Astrocyte of the hippocampus (primary cell): ENCODE measurements at places on chromosomes 4 and X.
A peak's percentile ranks its signal among the peaks of the same experiment; 100 is the strongest.

DNA sequence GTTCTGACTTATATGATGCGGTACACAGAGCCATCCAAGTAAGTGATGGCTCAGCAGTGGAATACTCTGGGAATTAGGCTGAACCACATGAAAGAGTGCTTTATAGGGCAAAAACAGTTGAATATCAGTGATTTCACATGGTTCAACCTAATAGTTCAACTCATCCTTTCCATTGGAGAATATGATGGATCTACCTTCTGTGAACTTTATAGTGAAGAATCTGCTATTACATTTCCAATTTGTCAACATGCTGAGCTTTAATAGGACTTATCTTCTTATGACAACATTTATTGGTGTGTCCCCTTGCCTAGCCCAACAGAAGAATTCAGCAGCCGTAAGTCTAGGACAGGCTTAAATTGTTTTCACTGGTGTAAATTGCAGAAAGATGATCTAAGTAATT lies 15.4 kb upstream of the AFP start:
- no peak for DNase-seq

GRCh38 chrX:47098338-47099094 lies 20.3 kb downstream of the RGN start:
- DNase-seq: no peak

- DNase-seq: peak; percentile 72
These were observed 5.9 kb upstream of the SEPTIN6 start for GRCh38 chrX:119698845-119699244.

- no peak for DNase-seq
These were observed 122.9 kb downstream of the AFAP1 start for GRCh38 chr4:7816771-7817170.

DNA sequence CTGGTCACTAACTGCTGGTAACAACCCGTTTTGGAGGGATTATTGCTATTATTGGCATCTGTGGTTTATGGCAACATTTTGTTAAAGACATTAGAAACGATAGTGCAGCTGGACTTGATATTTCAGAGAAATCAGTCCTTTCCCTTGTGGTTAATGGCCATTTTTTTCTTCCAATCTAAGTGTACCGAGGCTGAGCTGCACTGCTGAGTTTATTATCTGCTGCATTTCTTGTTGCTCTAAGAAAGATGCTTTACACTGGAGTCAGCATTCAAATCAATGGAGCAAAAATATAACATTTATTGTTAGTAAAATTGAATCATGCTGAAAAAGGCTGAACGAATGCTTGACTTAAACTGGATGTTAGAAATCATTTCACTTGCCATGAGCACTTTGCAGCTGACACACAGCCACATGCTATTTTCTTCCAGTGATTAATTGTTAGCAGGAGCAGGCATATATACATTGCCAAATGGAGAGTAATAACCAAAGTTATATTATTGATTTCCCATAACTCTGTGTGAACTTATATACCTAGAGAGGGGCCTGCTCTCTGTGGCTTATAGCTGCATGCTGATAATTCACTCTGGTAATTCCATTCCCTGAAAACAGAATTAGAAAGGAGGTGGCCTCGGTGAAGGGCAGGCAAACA lies 66.5 kb upstream of the TTC29 start:
- no peak for DNase-seq

DNA sequence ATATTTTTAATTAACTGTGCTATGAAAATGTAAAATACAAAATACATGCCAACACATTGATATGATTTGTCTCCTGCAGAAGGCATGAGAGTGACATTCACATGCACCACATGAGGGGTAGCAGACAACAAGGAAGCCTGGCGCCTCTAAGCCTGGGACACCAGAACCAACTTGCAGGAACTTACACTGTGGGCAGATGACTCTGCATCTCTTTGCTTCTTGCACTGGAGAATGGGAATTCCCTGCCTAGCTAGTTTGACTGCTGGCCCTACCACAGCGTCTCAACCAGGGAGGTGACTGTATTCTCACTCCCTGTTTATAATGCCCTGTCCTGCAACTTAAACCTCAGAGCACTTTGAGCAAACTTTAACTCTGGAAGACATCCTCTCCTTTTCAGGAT lies 40.5 kb downstream of the PAGE2 start:
- DNase-seq: no peak

- no peak for DNase-seq
These were observed 45.9 kb upstream of the NEIL3 start for GRCh38 chr4:177263818-177264217.

DNA sequence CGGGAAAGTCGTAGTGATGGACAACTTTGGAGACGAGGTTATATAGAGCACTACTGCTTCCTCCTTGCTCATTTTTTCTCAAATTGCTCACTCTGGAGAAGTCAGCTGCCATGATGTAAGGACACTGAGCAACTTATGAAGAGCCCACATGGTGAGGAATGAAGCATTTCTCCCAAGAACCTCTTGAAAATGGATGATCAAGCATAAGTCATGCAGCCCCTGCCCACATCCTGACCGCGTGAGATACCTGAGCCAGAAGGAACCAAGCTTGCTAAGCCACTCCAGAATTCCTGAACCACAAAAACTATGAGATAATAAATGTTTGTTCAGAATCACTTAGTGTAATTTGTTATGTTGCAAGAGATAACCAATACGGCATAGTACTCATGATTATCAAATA lies 42.8 kb downstream of the PDE5A start:
- DNase-seq: peak; percentile 42

GRCh38 chrX:51332188-51332942 lies at the start of gene NUDT10:
TSS of gene NUDT10 (plus strand) at chrX:51332822. CDS start at chrX:51332966, 144 bp downstream.
- peak; percentile 70 for DNase-seq

GRCh38 chrX:127708155-127708554 lies 344.0 kb downstream of the ACTRT1 start:
- DNase-seq: no peak

GRCh38 chrX:129779747-129780146 lies at the start of gene SASH3:
TSS of gene SASH3 (plus strand) at chrX:129779949. CDS start at chrX:129780098, 149 bp downstream.
- no peak for DNase-seq

DNA sequence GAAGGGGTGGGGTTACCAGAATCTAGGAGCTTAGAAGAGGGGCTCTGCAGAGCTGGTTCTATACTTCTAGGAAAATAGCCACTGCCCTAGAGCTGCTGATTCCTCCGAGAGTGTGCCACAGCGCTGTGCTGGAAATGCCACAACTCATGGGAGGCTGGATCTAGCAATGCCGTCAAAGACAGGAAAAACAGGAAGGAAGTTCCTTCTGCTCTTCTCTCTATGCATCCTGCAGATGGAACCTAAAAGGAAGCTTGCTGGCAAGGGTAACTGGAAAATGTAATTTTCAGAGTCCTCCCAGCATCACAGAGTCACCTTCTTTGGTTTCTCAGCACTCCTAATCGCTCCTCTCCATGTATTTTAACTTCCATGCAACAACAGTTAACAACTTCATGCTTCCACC lies 121.2 kb upstream of the TLL1 start:
- DNase-seq: no peak

- no peak for DNase-seq
These were observed 2.1 kb upstream of the PCDH7 start for GRCh38 chr4:30718021-30718542.

GRCh38 chr4:172978848-172979247 lies 189.8 kb upstream of the GALNT7 start:
- DNase-seq: no peak

DNA sequence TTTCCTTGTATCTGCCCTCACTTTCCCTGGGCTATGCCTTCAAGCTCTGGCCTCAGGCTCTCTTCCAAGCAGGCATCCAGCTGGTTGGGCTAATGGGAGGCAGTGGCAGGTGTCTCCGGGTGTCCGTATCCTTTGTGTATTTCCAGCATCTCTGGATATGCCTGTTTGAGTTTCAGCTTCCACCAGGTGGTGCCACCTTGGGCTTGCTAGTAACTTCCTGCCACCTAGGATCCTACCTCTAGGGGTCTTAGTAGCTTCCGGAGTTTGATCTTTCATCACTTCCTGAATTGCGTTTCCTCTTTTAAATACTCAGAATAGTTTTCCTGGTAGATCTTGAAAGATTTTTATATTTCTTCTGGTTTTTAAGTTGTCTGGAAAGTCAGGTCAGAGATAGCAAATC lies 23.2 kb upstream of the ANOS1 start:
- no peak for DNase-seq

- peak; percentile 90 for DNase-seq
These were observed 84.0 kb downstream of the WWC2 start for GRCh38 chr4:183182873-183183725.

DNA sequence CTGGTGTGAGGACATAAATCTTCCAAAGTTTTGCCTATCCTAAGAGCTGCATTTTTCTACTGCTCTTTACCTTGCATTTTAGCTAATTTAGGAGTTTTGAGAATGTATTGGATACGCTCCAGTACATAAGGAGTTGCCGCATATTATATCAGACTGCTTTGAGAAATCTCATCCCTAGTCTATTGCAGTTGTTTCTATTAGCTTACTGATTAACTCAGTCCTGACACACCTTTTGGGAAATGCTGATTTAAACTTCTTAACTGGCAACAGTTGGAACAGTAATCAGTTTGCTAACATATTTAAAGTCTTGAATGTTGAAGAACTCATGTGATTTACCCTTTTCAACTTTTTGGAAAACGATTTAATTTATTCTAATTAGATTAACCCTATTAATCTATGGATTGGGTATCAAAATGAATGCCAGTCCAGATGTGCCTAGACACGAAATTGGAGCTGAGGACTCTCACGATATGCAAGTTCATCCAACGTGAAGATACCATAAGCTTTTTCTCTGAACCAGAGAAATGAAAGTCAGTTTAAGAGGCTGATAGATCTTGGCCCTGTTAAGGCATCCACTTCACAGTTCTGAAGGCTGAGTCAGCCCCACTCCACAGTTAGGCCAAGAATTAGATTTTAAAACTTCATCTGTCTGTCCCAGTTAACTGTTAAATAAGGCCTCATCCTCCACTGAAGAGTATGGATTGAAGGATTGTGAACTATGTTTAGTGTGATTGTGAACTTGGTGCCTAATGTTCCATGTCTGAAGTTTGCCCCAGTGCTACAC lies 90.0 kb downstream of the MAOA start:
- peak; percentile 16 for DNase-seq

- no peak for DNase-seq
These were observed 127.6 kb upstream of the GATB start for GRCh38 chr4:151888367-151888866.

DNA sequence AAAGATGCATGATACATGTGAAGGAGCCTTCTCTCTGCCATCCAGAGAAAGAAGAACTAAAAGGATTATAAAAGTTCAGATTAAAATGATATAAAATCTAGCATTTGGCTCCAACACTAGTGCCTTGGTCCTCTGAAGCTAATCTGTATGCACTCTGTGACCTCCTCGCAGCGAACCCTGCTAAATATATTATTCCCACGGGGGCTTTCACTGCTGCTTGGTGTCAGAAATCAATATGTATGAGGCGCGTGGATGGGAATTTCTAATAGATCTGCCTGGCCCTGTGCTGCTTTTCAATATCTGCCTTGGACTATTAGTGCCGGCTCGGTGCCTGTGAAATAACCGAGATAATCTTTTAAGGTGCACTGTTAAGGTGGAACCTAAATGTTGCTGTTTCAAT lies 69.7 kb downstream of the CXXC4 start:
- DNase-seq: peak; percentile 16

GRCh38 chr4:1310031-1310795 lies 20.5 kb downstream of the MAEA start:
- DNase-seq: no peak

GRCh38 chr4:153258750-153259149 lies 54.5 kb downstream of the TRIM2 start:
- DNase-seq: peak; percentile 23

DNA sequence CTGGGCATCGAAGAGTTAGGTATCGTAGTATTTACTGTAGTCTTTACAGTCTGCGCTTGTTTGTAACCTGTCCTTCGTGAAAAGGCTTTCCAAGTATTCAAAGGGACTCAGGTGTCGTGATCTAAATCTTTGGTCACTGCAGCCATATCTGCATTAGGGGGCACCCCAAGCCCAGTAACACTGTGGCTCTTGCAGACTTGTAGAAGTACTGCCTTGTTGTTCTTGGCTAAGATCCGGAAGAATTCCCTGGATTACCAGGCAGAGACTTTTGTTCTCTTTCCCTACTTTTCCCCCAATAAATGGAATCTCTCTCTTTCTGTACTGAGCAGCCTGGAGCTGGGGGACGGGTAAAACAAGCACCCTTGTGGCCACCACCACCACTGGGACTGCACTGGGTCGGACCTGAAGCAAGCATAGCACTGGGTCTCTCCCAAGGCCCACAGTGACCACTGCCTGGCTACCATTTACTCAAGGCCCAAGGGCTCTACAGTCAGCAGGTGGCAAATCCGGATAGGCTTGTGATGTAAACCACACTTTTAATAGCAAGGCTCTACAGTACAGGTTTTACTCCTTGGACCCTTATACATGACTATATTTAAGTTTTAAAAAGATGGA lies 12.0 kb downstream of the CXorf58 start:
- peak; percentile 12 for DNase-seq

DNA sequence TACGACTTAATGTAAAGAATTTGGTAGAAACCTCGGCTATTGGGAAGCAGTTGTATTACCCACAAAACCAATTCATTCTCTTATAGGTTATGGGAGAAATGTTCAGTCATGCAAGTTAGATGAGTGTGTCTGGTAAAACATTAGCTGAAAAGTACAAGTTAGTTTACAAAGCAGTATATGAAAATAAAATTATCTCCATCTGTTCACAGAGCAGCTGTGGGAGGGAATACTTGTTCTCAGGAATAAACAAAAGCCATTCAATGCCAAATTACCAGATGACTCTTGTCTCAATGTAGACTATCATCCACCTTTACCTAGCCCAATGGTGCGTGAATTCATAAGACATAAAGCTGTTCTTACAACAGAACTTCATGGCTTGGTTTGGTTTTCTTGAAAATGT lies 28.6 kb downstream of the STAP1 start:
- DNase-seq: no peak

- no peak for DNase-seq
These were observed 197.2 kb downstream of the BANK1 start for GRCh38 chr4:101987623-101988243.

GRCh38 chr4:37747772-37748330 lies 61.7 kb upstream of the RELL1 start:
- no peak for DNase-seq

- DNase-seq: peak; percentile 13
These were observed 10.5 kb downstream of the GPR82 start for GRCh38 chrX:41734530-41734929.

- DNase-seq: no peak
These were observed 77.6 kb downstream of the CWH43 start for GRCh38 chr4:49063670-49064069.

GRCh38 chr4:8185295-8185694 lies 13.8 kb upstream of the SH3TC1 start:
- peak; percentile 42 for DNase-seq

GRCh38 chr4:134754301-134755019 lies 552.9 kb upstream of the PABPC4L start:
- no peak for DNase-seq

- no peak for DNase-seq
These were observed 148.4 kb upstream of the SFRP2 start for GRCh38 chr4:153937289-153937688.

GRCh38 chr4:106367072-106367471 lies 1.5 kb downstream of the GIMD1 start:
- DNase-seq: no peak
